ENCODE measurements at places on chromosomes 5 and 9.

DNA sequence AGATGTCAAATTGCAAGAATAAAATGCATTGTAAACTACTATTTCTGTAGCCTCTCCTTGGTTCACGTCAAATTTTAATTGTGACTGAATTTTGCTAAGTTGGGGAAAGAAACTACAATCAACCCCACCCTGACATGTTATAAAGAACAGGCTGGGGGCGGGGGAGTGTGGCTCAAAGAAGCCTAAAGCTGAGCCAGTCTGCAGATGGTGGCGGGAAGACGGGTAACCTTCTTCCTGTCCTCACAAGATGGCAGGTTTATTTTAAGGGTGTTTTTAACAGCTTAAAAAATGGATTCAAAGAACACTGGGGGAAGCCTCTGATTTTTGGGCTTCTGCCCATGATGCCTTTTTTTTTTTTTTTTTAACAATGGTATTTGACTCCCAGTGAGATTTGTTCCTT lies 68.5 kb upstream of the MELK start:
- DNase-seq = no peak

GRCh38 chr9:126373241-126373640 lies 46.6 kb downstream of the MVB12B start:
- no peak for DNase-seq

- no peak for DNase-seq
Observed at GRCh38 chr9:3736161-3736560, 210.4 kb upstream of the RFX3 start.

GRCh38 chr5:40568548-40568947 lies 111.2 kb upstream of the PTGER4 start:
- DNase-seq = no peak

GRCh38 chr5:173935396-173935795 lies 47.2 kb downstream of the CPEB4 start:
- no peak for DNase-seq

GRCh38 chr9:15213249-15213648 lies 93.8 kb downstream of the TTC39B start:
- DNase-seq = no peak

DNA sequence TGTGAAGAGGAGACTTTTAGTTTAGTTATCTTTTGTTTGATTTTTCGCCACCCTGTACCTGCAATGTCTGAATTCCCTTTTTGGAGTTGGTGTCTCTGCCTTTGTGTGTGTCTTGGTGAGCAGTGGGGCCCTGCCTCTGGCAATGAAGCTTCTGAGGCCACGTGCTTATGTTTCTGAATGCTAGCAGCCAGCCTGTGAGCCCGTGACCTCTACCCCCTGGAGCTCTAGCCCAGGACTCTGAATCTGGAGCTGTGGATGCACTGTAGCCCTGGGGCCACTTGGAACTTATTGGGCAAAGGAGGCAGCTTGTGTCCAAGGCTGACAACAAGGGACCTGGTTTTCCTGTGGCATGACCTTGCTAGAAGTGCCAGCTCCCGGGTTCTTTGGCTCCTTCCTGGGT lies 19.4 kb downstream of the ENTREP1 start:
- DNase-seq = no peak

DNA sequence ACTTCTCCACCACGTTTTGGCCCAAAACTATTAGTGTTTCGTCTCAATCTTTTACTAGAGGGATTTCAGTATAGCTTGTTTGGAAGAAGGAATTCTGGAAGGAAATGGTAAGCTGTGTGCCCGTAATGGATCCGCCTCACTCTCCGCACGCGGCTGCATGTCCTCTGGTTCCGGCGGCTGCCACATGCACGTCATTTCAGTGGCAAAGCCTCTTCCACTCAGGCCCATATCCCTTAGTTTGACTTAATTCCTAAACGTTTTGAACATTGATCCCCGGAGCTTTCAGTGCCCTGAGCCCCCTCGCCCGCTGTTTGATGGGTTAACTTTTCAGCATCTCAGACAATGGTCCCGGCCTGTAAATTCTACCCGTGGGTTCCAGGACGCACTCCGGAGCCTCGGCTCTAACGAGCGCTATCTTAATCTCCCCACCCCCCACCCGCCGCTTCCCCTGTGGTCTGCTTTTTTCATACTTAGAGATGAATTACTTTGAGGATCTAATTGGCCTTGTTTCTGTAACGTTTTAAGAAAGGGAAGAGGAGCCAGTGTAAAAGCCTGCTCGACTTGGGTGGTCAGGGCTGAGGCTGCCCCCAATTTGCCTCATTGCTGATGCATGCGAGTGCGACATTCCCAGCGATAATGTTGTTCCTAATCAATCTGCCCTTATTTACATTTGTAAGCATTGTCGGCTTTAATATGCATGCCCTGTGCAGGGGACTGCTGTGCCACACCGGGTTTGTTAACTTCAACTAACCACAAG lies 4.6 kb downstream of the PTCH1 start:
- DNase-seq = peak; percentile 52

DNA sequence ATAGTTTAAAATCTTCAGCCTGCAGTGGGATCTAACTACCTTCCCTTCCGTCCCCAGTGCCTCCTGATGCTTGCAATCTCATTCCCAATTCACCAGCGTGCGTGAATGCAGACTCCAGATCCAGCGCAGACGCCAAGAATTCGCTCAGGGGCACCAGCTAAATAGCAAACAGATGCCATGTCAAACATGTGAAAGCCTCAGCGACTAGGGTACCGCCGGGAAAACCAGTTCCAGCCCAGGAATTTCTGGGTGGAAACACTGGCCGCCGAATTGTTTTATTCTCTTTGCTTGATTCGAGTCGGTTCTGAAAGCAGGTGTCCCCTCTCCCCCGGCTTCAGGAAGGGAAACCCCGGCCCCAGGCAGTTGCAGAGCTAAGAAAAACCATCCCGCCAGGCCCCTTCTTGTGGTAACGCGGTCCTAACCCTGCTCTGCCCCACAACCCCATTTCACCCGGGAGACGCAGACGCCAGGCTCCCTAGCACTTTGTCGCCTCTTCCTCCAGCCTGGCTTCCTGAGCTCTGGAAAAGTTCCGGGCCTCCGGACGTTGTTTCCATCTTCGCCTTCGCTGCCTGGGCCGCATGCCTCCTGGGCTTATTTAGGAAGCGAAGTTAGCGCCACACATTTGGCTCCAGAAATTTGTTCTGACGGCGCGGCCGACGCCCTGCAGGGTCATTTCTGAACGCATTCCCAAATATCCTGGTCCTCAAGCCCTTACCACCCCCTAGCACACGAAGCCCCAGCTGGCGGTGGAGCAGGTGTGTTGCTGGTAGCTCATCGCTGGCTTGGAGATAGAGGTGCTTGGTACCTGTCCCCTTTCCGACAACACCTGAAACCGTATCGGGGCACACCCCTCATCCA lies 665 bp upstream of the LVRN start:
- DNase-seq = peak; percentile 26

GRCh38 chr5:134005417-134006061 lies 764 bp upstream of the VDAC1 start:
- DNase-seq = peak; percentile 44

- no peak for DNase-seq
Observed at GRCh38 chr9:135181336-135181735, 93.9 kb downstream of the OLFM1 start.

- no peak for DNase-seq
Observed at GRCh38 chr5:71651579-71651978, 64.4 kb downstream of the MCCC2 start.

GRCh38 chr9:134496413-134497282 lies 145.0 kb upstream of the COL5A1 start:
- no peak for DNase-seq

DNA sequence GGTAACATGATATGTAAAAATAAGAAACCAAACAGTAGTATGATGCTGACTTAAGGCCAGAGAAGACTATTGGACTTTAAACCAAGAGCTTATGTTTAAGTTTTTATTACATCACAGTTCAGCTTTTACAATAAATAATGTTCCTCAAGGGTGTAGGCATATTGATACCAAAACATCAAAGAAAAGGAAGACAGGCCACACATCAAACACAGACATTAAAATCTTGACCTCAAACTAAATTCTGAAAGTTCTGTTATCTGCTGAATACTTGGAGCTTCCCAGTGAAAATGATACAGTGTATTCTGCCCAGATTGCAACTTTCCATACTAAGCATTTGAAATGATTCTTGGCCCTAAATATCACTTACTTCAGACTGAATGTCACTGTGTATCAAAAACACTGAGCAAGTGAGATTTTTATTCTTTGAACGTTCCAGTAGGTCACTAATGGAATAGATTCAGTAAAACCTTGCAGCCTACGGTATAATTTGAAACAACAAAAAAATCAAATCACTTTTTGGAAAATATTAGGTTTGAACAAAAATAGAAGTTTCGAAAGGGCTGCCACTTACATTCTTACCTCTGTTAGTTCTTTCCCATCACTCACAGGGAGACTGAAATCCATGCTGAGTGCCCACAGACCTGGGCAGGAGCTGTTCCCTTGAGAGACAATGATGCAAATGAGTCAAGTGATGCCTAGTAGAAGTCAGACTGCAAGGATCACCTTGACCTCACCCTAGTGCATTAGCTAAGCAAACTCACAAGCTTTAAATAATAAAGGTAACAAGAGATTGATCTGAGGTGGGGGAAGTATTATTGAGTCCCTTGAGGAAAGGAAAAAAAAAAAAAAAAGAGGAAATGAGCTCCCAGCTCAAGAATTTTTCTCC lies 2.5 kb downstream of the LPAR1 start:
- no peak for DNase-seq

GRCh38 chr5:138926688-138927448 lies 51.7 kb upstream of the LRRTM2 start:
- no peak for DNase-seq

- DNase-seq = peak; percentile 37
Observed at GRCh38 chr9:116058421-116058820, 95.2 kb upstream of the PAPPA start.

DNA sequence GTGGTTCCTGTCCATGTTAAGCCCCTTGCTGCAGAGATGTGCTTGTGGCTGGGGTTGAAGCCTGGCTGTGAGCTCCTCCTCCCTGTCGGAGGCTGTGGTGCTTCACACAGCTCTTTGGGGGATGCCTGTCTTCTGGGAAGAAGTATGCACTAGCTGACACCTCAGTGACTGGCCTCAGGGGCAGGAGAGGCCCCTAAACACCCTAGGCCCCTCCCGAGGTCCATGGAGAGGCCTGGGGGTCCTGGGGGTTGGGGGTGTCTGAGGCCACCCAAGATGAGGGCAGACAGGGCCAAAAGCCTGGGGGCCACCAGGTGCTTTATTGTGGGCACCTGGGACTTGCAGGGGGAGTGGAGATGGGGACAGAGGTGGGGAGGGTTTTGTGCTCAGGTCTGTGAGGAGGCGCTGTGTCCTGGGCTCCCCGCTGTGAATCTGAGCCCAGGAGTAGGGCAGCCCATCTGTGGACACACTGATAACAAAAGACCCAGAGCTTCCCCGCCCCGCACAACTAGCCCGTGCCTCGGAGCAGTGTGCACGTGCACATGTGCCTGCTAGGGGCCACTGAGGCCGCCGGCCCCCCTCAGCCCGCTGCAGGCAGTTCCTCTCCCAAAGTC lies 92.0 kb downstream of the PHF2 start:
- no peak for DNase-seq

DNA sequence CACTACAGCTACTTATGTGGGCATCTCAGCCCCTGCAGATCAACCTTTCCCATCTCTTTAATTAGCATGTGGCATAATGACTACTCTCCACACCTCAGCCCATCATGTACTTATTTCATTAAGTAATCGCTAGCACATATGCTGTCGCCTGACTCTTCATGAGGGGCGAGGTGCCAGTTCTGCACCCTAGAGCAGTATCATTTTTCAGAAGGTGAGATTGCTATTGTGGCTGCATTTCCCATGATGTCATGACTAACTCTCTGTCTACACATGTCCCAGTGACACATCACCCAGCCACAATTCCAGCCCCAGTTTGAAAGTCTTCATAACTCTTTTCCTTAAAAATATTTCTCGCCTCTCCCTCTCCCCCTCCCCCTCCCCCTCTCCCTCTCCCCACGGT lies 7.6 kb upstream of the F2RL1 start:
- DNase-seq = no peak

- DNase-seq = no peak
Observed at GRCh38 chr5:113172231-113172826, 195.7 kb downstream of the DCP2 start.

- DNase-seq = peak; percentile 83
Observed at GRCh38 chr9:111525056-111525977, at the start of gene ZNF483. Gene ZNF483 (plus strand): TSS chr9:111525179. CDS start chr9:111527396, 2,217 bp downstream.

GRCh38 chr5:109155625-109156024 lies 254.1 kb downstream of the PJA2 start:
- no peak for DNase-seq

GRCh38 chr9:37215381-37215780 lies 95.0 kb downstream of the ZCCHC7 start:
- no peak for DNase-seq

DNA sequence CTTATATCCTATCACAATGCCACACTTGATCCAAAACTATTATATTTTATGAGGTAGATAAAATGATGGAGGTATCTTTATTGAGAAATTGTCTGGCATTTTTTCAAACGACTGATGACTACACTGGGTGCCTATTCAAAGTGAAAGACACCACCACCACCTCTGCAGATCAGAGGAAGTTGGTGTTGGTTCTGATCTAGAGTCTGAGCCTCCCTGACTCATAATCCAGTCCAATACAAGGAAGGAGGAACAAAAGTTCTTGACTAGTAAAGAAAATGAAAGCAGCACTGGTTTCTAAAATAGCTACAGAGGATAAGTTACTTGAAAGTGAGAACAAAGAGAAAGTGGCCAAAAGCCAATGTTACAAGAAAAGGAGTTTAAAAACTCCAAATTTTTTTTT lies 139.9 kb downstream of the RFX3 start:
- DNase-seq = no peak

DNA sequence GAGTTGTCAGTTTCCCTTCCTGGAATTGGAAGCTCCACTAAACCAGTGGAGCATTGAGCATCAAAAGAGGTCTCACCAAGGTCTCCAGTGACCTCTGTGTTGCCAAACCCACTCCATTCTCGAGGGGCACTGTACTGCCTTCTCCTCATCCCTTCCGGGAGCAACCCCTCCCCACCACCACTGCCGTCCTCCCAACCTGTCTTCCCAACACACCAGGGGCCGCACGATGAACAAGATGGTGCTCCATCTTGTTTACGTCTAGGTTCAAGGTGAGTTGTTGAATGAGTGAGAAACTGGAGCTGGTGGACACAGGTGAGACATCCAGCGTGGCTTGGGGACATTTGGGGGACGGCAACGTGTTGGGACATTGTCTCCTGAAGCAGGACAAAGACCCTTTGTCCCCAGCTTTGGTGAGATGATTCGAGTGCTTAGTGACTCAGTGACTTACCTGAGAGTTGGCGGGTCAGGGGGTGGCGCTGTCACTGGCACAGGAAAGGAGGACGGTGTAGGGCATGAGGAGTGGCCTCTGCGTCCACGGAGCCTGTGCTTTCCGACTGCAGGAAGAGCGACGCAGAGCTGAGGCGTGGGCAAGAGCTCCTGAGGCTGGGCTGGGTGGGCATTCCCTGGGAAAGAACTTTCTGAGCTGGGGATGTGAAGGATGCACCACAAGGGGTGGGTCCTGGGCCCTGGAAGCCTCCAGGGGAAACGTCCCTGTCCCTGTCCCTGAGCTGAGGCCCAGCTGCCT lies 44.8 kb upstream of the RNU6ATAC start:
- no peak for DNase-seq

GRCh38 chr5:107118184-107119019 lies 552.3 kb downstream of the EFNA5 start:
- DNase-seq = no peak
